ENCODE measurements at places on chromosomes 7 and 10.

DNA sequence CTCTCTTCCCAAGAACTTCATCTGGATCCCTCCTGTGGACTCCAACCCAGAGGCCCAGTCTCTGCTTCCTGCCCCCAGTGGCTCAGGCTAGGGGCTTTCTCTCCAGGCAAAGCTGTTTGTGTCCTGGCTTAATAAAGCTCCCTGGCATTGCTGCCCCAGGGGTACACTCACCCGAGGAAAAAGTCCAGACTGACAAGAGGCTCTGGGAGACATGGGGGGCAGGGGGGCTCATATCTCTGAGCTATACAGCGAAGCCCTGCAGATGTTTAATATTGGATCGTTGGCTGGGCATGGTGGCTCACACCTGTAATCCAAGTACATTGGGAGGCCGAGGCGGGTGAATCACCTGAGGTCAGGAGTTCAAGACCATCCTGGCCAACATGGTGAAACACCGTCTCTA, 10.7 kb upstream of the COMTD1 start:
- no peak for DNase-seq

DNA sequence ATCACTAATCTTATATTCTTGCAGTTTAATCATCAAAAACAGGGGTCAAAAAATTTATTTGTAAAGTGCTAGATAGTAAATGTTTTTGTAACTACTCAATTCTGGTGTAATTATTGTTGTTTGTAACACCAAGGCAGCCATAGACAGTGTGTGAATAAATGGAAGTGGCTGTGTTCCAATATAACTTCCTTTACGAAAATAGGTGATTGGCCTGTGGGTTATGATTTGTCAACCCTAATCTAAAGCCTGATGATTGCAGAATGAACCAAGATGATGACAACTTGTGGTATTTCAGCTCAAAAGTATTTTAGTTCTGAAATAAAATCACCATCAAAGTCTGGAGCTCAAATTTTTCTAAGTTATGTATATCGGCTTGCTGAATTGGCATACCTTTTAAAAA, 34.4 kb upstream of the ETV1 start:
- DNase-seq: no peak

DNA sequence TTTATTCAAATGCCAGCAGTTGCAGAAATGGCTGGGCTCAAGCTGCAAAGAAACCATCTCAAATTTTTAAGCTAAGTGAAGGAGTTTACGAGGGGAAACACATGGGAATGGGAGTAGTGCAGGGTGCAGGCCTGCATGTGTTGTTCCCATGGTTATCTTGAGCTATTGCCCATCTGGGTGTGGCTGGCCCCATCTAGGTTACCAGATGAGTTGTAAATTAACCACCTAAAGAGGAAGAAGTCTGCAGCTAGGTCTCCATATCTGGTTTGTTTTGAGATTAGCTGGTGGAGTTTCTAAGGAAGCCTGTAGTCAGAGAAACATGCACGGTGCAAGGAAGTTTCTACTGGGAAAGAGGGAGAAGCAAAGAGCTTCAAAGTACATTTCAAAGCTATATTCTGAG, 23.3 kb upstream of the STEAP2 start:
- no peak for DNase-seq

DNA sequence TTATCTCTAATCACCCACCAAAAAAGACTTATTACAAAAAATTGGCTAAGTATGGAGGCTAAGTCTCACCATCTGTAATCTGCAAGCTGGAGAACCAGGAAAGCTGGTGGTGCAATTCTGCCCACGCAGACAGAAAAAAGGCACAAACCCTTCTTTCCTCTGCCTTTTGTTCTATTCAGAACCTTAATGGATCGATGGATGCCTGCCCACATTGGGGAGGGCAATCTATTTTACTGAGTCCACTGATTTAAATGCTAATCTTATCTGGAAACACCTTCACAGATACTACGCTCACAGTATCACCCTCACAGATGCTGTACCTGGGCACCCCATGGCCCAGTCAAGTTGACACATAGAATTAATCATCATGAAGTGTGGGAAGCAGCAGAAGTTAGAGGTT, 10.2 kb downstream of the IGFBP3 start:
- no peak for DNase-seq

DNA sequence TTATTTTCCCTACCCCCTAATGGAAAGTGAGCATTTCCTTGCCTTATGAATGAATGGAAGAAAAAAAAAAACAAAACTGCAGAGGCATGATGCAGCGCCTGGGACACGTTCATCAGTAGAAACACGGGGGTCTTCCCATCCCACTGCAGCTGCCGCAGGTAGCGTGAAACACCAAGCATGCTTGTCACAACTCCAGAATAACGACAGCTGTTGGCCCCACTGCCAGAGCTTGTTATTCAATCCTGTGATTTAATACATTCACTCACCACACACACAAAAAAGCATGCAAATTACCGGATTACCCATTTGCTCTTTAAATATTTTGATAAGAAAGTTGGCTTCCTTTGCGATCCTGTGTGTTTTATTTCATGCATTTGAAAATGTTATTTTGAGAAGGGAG, 48.4 kb upstream of the GNA12 start:
- no peak for DNase-seq

DNA sequence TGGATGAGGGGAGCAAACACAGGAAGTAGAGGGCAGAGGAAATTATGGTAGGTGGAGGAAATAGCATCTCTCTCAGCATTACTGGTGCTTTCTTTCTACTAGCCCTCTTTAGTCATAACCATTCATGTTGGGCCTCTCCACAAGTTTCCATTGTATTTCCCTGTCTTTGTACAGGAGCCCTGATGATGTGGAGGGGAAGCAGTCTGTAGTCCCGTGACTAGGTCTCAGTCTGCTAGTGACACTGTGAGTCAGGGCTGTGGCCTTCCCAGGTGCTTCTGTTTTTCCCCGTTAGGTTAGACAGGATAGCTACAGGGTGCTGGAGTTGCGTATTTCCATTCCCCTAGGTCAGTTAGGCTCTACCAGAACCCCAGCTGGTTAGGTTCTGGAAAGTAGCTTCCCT, 82.9 kb upstream of the NAMPT start:
- DNase-seq: no peak

DNA sequence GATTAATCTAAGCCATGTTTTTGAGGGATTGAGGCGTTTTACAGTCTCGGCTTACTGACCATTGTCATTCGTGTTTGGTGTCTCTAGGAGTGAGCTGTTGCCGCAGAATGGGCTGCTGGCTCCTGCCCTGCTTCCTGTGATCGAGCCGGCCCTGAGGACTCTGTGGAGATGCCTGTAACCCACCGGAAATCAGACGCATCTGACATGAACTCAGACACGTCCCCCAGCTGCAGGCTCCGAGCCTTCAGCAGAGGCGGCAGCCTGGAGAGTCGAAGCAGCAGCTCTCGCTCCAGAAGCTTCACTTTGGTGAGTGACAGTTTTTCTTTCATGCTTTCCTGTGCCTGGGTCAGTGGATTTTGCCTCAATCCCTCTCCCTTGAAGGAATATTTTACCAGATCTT, 28.8 kb downstream of the PROSER2 start:
- no peak for DNase-seq

GRCh38 chr10:120436439-120437112, 20.5 kb upstream of the PLPP4 start:
- DNase-seq: no peak

DNA sequence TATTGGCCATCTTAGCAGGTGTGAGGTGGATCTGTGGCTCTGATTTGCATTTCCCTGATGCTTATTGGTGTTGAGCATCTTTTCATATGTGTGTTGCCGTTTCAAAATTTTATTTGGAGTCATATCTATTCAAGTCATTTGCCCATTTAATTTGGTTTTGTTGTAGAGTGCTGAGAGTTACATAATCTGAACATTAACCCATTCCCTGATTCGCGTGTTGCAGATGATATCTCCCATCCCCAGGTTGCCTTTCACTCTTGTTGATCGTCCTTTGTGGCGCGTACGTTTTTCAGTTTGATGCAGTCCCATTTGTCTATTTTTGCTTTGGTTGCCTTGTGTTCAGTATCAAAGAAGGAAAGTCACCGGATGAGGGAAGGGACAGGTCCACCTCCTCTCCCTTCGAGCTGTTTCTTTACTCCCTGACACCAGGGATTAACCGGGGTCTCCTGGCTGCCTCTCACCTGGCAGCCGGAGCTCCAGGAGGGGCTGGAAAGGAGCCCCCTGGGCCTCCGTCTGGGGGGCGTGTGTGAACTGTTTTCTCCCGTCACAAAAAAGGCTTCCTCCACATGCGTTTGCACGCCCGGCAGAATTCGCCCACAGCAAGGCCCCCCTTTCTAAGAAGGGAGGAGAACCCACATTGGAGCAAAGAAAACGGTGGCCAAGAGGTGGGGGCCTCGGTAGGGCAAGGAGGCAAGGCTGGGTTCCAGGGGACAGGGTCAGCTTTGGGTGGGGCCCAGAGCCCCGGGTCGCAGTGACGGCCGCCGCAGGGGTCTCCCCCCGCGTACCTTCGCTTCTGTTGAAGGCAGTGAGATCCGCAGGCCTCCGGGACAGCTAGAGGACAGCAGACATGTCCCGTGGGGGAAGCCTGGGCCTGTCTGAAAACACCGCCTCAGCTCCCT, 8.3 kb downstream of the MNX1 start:
- no peak for DNase-seq

DNA sequence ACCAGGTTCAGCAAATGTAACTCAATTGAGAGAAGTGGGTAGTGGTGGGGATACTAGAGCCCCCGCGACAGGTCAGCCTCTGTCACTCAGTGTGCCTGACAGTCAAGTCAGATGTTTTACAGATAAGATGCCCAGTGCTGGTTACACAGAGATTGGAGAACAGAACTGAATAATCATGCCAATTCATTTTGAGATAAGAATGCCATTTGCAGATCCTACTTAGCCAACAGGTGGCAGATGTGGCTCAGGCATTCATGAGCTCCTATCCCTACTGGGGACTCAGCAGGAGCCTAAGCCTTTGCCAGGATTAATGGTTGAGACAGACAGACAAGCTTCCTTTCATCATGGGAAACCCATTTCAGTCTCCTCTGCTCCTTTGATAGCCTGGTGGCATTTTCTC, 137.8 kb downstream of the MAPK8 start:
- DNase-seq: no peak

- no peak for DNase-seq
These were observed 278.3 kb downstream of the HGF start for GRCh38 chr7:81491573-81491972.

GRCh38 chr10:103889121-103889720, 28.8 kb downstream of the STN1 start:
- no peak for DNase-seq

DNA sequence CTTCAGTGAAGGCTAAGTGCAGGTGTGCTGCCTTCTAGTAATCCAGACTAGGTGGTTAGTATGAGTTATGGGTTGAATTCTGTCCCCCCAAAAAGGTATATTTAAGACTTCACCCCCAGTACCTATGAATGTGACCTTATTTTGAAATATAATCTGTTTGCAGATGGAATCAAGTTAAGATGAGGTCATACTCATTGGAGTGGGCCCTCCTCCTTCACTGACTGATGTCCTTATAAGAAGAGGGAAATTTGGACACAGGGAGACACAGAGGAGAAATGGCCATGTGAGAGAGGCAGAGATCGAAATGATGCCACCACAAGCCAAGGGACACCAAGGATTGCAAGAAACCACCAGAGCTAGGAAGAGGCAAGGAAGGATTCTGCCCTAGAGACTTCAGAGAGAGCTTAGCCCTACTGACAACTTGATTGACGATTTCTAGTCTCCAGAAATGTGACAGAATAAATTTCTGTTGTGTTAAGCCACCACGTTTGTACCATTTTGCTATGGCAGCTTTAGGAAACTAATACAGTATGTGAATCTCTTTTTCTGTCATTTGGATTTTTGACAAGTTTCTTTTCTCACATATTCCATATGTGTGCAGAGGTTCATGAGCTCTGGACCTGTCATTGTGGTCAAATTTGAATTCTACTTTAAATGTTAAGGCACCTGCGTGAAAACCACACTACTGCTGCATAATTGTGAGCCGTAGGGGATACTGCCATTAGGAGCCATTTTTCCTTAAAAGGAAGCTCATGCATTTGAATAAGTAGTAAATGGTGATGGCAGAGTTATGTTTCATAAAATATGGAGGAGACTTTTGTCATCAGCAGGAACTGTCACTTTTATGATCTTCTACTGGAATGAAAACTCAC, 2.6 kb upstream of the RPA3 start:
- DNase-seq: no peak

DNA sequence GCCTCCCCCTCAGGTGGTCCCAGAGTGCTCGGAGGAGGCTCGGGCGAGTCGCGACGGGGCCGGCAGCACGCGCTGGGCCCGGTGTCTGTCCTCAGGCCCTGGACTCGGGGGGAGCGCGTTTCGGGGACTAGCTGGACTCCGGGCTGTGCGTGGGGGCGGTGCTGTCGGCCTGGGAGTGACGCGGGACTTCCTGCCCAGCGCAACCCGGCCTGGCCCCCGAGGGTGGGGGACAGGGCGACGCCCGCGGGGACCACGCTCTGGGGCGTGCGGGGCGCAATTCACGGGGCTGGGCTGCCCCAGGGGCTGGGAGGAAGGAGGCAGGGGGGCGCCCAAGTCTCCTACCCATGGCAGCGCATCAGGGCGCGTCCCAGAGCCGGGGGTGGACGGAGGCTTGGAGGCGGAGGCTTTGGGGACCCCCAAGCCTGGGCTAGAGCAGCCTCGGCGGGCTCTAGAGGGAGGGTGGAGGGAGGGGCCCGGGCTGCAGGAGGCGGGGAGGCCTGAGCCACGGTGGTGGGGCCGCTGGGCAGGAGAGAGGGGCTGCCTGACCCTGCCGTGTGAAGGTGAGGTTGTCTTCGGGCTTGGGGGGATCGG, 2.3 kb upstream of the VENTX start:
- DNase-seq: no peak

GRCh38 chr10:113402602-113403001, 150.3 kb upstream of the HABP2 start:
- DNase-seq: no peak

GRCh38 chr7:49778731-49779270, 5.4 kb downstream of the VWC2 start:
- DNase-seq: no peak

DNA sequence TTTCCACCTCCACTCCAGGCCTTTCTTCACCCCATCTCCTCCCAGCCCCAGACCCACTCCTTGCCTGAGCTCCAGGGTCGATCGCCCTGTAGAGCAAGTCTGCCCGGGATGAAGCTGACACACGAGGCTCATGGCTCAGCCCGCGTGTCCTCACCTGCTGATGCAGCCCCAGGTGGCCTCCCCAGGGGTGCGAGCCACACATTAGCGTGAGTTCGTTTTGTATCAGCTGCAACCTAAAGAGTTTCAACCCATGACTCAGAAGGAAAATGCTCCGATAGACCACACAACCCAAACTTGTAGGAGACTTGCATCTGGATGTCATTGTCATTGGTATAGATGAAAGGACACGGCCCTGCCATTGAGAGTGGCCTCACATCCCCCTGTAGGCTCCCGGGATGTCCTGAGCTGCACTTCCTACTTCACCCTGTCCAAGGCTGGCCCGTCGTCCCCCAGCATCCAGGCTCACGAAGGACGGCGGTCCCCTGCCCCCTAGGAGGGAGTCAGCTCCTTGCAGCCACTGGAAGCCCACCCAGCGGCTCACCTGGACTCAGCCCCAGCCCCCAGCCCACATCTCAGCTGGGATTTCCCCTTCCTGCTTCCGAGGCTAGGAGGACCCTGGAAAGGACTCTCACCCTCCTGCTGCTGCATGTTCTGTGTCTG, 97.7 kb downstream of the HTR5A start:
- no peak for DNase-seq
